ENCODE measurements at places on chromosomes 7 and 10.

- DNase-seq, result no peak
These were observed 1.3 kb downstream of the TMEM60 start for GRCh38 chr7:77796960-77797359.

DNA sequence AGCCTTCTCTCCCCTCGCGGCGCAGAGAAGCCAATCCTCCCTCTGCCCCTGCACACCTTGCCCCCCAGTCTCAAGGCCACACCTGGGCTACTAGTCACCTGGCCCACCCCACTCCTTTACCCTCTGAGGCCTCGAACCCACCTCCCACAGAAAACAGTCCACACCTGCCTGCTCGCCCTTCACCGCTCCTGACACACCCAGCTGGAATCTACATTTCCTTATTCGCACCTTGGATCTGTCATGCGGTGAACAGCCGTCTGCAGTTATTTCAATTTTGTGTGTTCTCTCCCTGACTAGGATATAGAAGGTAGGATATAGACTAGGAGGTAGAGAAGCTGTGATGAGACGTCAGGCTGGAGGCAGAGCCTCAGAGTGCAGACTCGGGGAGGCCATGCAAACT is 29.4 kb downstream of the SMKR1 start:
- no peak for DNase-seq

DNA sequence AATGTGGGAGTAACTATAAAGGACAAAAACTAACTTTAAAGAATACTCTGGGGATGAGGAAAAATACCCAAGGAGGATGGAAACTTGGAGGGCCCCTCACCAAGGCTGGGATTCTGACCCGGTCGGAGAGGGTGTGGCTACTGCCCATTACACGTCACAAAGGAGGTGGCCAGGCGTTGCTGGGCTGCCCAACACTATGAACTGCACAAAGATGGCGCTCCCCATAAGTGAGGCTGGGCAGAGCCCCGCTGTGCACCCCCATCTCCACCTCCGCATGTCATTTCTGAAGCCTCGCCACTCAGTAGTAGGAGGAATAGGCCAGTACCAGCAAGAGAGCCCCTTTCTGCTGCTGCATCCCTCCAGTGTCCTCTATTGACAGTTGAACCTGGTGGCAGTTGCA is 290.1 kb upstream of the ZNF32 start:
- DNase-seq, result no peak

GRCh38 chr7:15558756-15559155 is 3.1 kb downstream of the AGMO start:
- no peak for DNase-seq

DNA sequence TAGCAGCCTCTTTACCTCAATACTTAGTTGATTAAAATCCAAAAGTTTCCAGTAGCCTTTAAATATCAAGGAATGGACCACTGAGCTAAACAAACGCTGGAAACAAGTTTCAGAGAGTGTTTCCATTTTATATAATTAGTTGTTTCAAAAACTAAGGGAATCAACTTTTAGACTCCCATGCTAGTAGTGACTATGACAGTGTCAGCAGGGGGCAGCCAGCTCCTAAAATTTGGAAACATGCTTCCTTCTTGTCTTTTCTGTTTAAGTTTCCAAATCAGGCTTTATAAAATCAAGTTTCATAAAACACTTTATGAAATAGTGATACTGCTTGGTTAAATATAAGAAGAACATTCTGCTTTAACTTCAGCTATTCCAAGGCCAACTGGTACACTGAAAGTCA is 138.2 kb upstream of the TMEM229A start:
- DNase-seq, result no peak
